ENCODE measurements at places on chromosomes 6 and 20.

DNA sequence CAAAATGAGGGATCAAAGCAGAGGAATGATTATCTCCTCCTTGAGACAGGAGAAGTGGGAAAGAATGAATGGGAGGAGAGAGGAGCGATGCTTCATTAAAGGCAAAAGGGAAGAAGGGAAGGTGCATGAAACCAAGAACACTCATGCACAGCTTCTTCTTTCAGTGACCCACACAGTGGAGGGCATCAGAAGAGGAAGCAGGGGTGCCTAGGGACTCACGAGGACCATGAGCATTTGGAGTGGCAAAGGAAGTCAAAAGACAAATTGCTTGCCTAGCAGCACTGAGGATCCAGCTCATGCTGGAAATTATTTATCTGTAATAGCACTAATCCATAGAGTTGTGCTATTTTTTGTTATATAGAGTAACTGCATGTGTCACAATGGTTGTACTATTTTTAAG lies 66.1 kb downstream of the SMLR1 start:
- DNase-seq = no peak

- no peak for DNase-seq
Observed at GRCh38 chr20:47330071-47330470, 26.4 kb downstream of the ZMYND8 start.

DNA sequence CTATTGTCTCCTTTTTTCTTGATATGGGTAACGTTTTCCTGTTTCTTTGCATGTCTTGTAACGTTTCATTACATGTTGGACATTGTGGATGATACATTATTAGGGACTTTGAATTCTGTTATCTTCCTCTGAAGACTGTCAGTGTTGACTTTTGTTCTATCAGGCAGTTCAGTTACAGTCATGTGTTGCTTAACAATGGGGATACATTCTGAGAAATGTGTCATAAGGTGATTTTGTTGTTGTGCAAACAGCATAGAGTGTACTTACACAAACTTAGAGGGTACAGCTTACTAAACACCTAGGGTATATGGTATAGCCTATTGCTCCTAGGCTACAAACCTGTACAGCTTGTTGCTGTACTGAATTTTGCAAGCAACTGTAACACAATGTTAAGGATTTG lies 64.7 kb downstream of the AK9 start:
- DNase-seq = no peak

GRCh38 chr20:37233548-37234253 lies 27.9 kb downstream of the GHRH start:
- DNase-seq = no peak

- no peak for DNase-seq
Observed at GRCh38 chr6:12132351-12133222, 120.5 kb downstream of the HIVEP1 start.

DNA sequence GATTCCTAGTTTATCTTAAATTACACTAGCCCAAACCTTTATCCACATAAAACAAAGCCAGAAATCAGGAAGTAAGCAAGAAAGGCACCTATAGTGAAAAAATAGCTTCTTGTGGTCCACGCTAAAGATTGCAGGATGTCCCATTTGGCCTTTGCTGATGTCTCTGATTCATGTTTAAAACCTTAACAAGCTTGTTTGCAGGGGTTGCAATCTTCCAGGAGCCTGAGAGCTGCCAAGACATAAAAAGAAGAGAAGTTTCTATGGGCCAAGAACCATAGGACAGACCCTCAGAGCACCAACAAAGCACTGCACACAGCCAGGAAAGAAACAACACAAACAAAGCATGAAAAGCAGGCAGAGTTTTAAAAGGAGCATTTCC lies 49.4 kb downstream of the ADAT2 start:
- DNase-seq = no peak

DNA sequence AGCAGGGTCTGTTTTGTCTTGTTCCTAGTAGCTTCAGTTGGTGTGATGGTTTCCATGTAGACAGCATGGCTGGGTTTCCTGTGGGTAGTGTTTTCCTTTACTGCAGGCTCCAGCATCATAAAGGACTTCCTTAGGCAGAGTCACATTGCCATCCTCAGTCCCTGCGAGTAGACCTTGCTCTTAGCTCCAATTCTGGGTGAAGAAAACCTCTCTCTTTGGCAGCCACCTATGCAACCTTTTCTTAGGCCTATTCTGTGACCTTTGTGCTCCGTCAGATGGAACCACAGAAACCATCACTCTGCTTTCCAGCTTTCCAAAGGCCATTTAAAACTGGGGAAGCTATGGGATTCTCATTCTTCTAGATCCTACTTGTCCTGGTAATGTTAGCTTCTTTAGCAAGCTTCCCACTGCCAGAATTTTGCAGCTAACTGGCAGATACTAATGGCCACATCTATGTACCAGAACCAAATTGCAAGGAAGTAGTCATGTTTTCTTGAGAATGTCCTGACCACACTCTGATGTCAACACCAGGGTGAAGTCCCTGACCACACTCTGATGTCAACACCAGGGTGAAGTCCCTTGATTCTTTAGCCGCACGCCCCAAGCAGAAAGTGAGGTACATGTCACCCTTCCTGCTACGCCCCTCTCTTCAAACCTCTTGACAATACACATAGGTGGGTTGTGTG lies 646.6 kb upstream of the HS3ST5 start:
- peak; percentile 34 for DNase-seq

DNA sequence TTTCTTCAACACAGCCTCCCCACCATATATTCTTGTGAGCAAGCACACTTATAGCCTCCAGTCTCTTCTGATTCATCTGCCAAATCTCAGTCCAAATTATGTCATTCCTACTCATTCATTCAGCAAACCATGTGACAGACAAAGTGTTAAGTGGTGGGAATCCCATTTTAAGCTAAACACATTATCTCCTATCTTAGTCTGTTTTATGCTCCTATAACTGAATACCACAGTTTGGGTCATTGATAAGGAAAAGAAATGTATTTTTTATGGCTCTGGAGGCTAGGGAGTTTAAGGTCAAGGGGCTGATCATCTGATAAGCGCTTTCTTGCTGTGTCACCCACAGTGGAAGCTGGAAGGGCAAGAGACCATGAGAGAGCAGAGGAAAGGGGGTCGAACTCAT lies 23.9 kb upstream of the SMIM13 start:
- DNase-seq = no peak

- DNase-seq = no peak
Observed at GRCh38 chr20:58023781-58024180, 204.7 kb downstream of the ANKRD60 start.

- no peak for DNase-seq
Observed at GRCh38 chr20:47118641-47119040, 224.0 kb downstream of the EYA2 start.

DNA sequence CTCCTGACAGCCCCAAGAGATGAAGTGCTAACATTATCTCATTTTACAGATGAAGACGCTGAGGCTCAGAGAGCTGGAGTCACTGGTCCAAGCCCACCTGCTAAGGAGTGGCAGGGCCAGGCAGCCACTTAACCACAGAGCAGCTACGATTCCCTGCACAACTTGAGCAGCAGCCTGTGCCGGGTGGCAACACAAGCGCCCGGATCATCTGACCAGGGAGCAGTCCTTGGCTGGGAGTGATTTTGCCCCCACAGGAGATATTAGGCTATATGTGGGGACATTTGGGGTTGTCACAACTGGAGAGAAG lies 93.2 kb upstream of the PTPN1 start:
- DNase-seq = no peak

GRCh38 chr20:23995905-23996666 lies 7.5 kb upstream of the GGTLC1 start:
- peak; percentile 53 for DNase-seq

GRCh38 chr6:21360336-21360735 lies 233.2 kb upstream of the SOX4 start:
- DNase-seq = no peak

GRCh38 chr6:33748841-33749240 lies 2.1 kb upstream of the IP6K3 start:
- DNase-seq = no peak

DNA sequence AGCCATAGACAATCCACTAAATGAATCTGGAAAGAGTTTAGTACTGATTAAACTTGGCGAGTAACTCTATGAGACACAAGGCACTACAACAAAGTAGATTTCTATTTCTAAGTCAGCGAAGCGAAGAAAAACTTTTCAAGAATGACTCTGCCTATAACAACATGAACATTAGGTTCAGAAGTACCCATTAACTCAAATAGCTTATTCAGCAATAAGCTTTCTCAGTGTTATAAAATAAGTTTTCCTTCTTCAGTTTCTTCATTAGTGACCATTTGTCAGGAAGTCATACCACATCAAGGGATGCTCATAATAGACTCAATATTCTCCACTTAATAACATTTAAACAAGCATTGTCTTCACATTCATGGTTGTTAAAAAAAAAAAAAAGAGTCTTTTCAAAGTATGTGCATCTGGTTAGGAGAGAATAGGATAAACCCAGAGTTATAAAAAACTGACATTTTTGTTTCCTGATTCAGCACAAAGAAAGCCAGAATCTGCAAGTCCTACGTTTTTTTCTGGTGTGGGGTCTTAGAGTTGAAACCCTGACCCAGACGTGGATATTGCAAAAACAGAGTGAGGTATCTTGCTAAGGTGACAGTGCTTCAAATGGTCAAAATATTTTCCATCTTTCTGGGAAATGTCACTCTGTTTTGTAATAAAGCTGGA lies 148.2 kb upstream of the PREP start:
- no peak for DNase-seq

GRCh38 chr6:87182321-87182720 lies 27.0 kb downstream of the ZNF292 start:
- peak; percentile 41 for DNase-seq

DNA sequence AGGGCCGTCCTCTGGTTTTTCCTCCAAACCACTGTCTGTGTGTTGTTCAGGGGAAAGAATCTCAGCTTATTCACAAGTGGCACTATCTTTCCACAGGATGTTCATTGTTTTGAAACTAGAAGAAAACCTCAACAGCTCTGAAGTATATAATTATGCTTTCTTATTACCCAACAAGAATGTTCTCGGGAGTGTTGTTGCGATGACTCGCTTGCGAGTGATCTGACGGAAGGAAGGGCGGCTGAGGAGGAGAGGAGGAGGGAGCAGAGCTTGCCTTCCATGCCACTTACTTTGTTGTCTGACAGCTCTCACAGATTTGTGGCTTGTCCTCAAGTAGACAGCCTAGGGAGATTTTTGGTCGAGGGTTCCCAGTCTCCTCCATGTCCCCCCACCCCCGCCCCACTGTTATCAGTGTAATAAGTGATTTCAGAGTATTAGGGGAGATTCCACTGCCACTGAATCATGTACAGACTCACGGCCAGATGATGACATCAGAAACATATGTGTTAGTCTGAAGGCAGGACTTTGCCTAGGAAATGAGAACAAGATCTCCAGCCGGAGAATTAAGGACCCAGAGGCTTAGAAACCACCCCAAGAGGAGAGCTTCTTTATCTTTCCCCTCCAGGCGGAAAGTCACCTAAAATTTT lies 80.7 kb upstream of the CCN6 start:
- DNase-seq = peak; percentile 77

DNA sequence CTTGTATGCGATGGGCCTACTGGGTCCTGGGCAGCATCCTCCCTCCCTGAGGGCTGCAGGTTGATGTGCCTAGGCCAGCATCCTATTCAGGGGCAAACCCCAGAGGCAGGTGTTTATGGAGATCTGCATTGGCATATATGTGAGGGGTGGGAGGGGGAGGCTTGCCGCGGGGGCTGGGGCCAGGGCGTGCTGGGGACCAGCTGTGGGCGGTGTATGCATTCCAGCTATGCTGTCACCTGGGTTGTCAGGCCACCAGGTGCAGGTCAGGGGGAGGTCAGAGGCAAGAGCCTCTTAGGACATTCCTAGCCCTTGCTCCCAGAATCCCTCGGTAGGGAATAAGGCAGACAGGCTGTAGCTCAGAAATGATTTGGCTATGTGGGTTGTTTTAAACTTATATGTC lies 11.9 kb downstream of the FOXA2 start:
- DNase-seq = no peak
